ENCODE measurements at places on chromosomes 13 and 19.

DNA sequence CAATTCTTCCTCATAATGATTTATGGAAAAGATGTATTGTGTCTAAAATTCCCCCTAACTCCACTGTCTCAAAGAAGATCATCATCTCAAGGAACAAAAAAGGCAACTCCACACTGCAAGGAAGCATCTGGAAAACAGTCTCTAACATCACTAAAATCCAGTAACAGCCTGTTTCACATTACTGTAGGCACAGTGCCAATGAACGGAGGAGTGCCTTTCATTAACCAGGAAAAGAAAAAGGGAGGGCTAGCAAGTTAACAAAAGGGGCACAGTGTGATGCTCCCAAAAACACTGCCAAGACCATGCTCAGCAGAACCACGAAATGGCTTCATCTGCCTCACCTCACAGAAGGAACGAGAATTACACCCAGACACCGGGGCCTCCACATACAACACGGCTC lies 8.5 kb downstream of the TMTC4 start:
- no peak for DNase-seq

GRCh38 chr13:78383071-78383484 lies 220.3 kb downstream of the POU4F1 start:
- DNase-seq, result no peak

- no peak for DNase-seq
These were observed 21.0 kb downstream of the UBAC2 start for GRCh38 chr13:99221567-99222239.

GRCh38 chr19:55319785-55320184 lies 5.4 kb downstream of the TMEM150B start:
- no peak for DNase-seq

- DNase-seq, result no peak
These were observed 18.3 kb upstream of the KLF5 start for GRCh38 chr13:73040484-73040883.

DNA sequence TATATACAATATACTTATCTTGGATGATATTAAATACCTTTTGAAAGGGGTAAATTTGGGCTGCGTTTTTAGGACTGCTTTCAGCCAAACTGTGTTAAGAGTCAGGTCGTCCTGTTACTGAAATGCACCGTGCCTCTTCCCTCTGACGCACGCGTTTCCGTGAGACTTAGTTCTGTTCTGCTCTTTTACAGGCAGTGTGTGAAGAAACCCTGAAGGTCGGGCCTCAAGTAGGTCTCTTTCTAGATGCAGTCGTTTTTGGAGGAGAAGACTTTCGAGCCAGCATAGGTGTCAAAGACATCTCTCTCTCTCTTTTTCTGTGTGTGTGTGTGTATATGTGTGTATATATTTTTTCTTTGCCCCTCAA lies 107.0 kb downstream of the ZIC5 start:
- DNase-seq, result no peak

GRCh38 chr19:10316229-10317044 lies 622 bp upstream of the FDX2 start:
- DNase-seq, result no peak

- DNase-seq, result no peak
These were observed 34.2 kb downstream of the MBNL2 start for GRCh38 chr13:97256343-97256783.

DNA sequence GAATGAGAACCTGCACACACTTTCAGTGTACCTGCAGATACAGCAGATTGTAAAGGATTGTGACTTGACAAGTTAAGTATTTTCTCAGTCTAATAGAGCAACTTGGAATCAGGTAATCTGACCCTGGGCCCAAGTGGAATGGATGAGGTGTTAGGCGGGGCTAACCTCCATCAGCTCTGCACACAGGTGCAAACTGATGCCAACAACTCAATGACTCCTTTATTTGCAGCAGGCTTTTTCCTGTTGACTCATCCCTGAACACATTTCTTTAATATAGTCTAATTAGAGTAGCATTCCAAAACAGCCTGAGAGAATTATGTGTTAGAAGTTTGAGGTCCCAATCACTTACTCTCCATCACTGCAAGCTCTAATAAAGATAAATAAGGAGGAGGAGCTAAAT lies 48.8 kb downstream of the TPT1 start:
- no peak for DNase-seq

GRCh38 chr19:50414864-50415660 lies 3.7 kb upstream of the SPIB start:
- peak; percentile 83 for DNase-seq

- no peak for DNase-seq
These were observed 5.7 kb downstream of the POU2F2 start for GRCh38 chr19:42126574-42126973.
